Adipocyte (in vitro differentiated cells): ENCODE measurements at places on chromosomes 1 and 21.

DNA sequence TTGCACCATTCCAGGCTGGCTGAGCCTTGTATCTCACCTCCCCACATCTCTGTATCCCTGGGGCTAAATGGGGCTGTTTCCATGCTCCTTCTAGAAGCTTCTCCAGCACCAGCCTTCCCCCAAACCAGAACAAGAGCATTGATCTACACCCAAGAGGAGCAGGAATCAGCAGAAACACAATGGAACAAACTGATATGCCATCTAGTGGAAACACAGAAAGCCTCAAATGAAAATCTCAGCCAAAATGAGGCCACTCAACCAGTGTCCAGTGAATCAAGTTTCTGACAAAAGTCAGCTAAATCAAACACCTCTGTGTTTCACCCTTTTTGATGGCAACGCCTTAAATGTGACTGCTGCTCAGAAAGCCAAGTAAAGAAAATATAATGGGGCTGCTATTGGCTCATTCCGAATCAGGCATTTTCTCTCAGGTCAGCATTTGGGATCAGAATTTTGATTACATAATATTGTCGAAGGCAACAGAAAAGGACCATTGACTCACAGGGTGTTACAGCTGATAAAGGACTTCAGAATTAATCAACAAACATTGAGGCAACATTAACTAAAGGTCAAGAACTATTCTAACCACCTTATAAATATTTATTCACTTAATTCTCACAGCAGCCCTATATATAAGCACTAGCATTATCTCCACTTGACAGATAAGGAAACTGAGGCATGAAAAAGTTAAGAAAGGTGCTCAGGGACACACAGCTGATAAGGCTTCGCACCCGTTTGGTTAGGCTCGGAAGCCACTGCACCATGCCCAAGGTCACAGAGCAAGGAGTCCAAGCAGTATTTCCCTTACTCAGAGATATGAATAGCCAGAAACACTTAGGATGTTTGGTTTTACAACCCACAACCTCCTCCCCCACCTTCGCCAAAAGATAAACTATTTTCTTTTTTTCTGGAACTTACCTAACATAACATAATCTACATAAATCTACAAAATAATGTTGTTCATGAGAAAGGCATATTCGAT is 85.8 kb upstream of the KCNJ15 start:
- DNase-seq, result no peak

DNA sequence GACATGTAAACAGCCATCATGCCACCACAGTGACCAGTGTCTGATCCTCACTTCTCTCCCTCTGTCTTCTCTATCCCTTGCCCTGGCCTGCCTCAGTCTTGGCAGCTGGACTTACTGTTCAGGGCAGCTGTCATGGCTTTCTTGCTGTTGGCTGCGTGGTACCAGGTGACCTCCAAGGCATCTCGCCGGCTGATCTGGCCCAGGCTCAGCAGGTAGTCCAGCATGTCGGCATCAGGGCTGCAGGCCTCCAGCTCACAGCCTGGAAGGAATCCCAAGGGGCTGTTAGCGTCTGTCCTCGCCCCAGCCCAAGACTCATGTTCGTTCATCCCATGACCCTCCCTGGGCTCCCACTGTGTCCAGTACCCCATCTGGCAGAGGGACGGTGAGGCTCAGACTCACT is 3.6 kb downstream of the FAM151A start:
- no peak for DNase-seq

GRCh38 chr1:119565131-119565772 is 58.2 kb downstream of the HSD3B1 start:
- no peak for DNase-seq

GRCh38 chr1:229191066-229191674 is 79.7 kb upstream of the RAB4A start:
- no peak for DNase-seq

- no peak for DNase-seq
Measured at GRCh38 chr1:8419861-8420260, 101.9 kb downstream of the SLC45A1 start.

GRCh38 chr1:105872817-105873216 is 1183.7 kb upstream of the PRMT6 start:
- DNase-seq, result no peak

DNA sequence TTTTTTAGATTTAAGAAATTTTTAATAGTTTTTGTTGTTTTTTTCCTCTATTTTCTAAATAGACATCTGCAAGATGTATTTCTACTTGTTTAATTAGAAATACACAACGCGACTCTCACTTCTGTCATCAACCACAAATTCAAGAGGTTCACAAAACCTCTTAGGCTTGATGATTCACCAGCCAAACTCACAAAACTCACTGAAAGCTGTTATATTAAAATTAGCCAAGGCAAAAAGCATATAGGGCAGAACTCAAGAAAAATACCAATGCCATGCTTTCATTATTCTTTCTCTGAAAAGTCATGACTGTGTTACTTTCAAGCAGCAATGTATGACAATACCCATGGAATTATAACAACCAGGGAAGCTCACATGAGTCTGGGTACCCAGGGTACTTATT is 487.0 kb upstream of the RGS18 start:
- DNase-seq, result peak; percentile 37

DNA sequence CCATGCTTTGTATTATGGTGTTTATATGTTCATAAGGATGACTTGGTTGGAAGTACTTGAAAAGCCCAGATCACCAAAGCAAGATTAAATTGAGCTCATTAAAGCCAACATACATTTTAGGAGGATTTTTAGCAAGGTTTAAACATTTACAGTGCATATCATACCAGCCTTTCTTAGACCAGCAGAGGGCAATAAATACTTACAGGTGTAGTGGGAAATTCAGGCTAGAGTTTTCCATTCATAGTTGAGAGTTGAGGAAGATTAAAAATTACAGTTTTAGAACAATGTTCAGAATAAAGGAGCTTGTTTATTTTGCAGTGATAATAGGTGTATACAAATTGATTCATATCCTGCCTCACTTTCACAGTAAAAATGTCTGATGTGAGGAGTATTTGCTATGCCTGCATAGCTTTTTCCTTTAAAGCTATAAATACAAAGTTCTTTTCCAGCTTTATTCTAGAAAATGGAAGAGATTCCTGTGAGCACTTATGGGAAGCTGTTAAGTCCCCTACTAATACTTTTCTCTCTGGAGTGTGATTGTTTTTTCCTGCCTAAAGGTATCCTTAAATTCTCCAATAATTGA is 35.3 kb downstream of the DTL start:
- DNase-seq, result peak; percentile 87

- DNase-seq, result no peak
Measured at GRCh38 chr1:163912170-163912884, 590.6 kb downstream of the NUF2 start.

DNA sequence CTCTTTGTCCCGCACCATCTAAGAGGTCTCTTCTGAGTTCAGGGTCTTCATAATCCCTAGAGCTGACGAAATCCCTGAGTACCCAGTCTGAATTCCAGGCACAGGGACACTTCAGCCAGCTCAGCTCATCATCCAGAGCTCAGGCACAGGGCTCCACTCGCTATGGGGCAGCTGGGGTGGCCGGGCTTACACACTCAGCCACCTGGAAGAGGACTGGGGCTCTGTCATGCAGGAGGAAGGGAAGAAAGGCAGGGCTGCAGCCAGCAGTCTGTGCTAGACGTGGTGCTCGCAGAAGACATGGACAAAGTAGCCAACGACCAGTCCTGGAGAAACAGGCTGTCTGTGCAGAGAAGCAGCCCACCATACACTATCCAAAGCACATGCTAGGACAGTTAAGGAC is 88.5 kb downstream of the POFUT2 start:
- DNase-seq, result no peak

DNA sequence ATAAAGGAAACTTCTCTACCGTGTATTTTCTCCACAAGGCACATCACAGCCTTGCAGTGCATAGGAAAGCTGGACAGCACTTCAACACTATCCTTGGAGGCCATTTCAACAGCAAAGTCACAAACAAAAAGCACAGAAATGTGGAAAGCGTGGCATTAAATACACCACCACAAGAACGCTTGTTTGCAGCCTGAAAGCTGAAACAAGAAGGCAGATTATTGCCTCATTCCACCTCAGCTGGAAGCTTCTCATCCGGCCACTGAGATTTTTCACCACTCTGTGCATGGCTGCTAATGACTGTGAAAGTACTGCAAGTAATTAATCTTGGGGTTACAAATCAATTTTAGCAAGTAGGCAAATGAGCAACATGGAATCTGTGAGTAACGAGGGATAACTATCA is 50.9 kb upstream of the GALNT2 start:
- no peak for DNase-seq

DNA sequence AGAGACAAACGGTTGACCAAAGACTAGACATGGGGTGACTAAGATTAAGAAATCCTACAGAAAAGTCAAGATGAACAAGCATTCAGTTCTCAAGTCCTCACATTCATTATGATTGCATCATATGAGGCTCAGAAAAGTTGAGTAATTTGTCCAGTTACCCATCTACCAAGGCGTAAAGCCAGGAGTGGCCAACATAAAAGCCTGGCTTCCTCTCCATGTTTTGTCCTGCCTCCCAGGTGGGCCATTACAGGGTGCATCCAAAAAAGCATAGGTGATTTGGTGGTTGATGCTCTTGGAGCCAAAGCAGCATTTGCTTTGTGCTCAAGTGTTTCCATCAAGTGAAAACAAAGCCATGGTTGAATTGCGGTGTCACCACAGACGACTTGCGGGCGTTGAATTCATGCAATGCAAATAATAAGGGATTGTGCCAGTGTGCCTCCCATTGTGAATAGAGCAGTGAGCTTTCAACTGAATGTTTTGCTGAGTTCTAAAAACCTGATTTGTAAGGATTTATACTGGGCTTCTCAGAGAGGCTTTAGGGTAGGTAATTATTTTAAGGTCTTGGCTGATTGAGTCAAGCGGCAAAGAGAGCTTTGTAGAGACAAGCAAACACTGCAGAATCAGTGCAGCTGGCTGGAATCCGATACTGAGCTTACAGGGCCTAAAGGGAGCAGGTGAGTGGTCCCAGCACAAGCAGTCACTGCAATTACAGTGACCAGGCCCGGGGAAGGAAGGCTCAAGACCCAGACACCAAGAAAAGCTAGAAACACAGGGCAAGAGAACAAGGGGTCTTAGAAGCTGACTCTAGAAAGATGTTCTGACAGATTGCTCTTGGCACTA is 54.1 kb downstream of the KCNJ15 start:
- peak; percentile 66 for DNase-seq

DNA sequence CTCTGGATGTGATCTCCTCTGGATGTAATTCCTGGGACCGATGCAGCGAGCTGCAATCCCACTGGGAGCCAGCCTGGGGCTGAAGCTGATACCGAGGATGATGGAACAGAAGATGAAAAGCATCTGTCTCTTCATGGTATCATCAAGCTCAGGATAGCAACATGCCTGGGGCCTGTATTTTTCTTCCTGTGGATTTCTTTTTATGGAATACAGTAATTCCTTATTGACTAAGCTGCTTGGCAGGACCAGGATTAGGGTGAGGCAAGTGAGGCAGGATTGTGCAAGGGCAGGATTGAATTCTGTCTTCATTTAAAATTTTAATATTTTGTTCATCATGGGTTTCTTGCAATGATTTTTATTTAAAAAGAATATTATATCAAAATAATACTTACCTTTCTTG is 86.6 kb downstream of the SLC25A24 start:
- peak; percentile 24 for DNase-seq

- DNase-seq, result no peak
Measured at GRCh38 chr1:185603158-185603557, 131.0 kb upstream of the HMCN1 start.

DNA sequence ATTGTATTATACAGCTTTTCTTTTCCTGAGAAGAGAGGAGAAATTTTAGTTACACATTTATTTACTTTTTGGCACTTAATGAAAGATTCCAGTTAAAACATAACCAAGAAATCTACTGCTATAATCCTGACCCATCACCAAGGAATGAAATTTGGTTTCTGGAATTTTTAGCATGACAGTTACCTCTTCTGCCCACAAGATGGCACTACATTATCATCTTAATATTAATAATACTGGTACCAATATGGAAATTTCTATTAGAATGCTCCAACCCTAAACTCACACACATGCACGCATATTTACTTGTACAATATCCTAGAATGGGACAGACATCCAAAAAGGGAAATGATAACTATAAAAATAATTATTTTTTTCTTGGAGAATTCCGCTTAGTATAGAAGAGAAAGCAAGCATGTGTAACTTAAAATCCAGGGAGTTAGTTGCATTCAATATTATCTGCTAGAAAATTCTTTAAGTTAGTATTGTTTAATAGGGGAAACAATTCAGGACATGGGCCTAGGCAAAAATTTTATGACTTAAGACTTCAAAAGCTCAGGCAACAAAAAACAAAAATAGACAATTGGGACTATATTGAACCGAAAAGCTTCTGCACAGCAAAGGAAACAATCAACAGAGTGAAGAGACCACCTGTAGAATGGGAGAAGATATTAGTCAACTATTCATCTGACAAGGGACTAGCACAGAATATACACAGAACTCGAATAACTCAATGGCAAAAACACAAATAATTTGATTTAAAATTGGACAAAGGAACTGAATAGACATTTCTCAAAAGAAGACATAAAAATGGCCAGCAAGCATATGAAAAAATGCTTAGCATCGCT is 37.4 kb downstream of the MAP3K21 start:
- DNase-seq, result peak; percentile 58

DNA sequence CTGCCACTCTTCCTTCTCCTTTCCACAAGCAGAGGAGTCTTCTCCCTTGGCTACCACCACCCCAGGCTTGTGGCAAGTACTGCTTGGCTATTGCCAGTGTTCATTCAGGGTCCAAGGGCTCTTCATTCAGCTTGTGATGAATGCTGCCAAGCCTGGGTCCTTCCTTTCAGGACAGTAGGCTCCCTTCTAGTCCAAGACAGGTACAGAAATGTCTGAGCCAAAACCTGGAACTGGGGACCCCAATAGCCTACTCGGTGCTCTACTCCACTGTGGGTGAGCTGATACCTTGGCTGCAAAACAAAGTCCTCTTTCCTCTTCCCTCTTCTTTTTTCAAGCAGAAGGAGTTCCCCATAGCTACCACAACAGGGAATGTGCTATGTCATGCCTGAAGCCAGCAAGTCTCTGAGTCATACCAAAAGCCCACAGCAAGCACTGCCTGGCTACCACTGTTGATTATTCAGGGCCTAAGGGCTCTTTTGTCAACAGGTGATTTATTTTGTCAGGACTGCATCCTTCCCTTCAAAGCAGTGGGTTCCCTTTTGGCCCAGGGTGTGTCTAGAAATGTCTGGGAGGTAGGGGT is 268.9 kb downstream of the HHAT start:
- DNase-seq, result peak; percentile 85
